ENCODE measurements at places on chromosomes 7 and 10. TPM values are rescaled to one million over a fixed set of nuclear protein-coding genes. Genes with fewer than 3 reads are reported as not detected.

CTAGE4 gene
- total RNA-seq: not detected

SH2D4B gene
- under 0.01 TPM for total RNA-seq

EPHB4 gene
- total RNA-seq: 20.5 TPM

HKDC1 gene
- not detected for total RNA-seq

NME8 gene
- total RNA-seq: 0.27 TPM

SUN3 gene
- total RNA-seq: not detected

TRAPPC14 gene
- total RNA-seq: 17.5 TPM

HOXA6 gene
- total RNA-seq: 40.1 TPM
